ENCODE measurements at places on chromosomes 6 and 20.

DNA sequence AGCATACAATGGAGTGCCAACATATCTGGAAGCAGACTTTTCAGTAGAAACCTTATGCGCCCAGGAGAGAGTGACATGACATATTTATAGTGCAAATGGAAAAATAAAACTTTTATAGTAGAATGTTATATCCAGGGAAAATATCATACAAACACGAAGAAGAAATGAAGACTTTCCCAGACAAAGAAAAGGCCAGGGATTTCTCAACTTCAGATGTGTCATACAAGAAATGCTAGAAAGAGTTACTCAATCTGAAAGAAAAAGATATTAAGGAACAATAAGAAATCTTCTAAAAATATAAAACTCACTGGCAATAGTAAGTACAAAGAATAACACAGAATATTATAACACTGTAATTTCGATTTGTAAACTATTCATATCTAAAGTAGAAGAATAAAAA, 1269.3 kb downstream of the GRIK2 start:
- DNase-seq: no peak

DNA sequence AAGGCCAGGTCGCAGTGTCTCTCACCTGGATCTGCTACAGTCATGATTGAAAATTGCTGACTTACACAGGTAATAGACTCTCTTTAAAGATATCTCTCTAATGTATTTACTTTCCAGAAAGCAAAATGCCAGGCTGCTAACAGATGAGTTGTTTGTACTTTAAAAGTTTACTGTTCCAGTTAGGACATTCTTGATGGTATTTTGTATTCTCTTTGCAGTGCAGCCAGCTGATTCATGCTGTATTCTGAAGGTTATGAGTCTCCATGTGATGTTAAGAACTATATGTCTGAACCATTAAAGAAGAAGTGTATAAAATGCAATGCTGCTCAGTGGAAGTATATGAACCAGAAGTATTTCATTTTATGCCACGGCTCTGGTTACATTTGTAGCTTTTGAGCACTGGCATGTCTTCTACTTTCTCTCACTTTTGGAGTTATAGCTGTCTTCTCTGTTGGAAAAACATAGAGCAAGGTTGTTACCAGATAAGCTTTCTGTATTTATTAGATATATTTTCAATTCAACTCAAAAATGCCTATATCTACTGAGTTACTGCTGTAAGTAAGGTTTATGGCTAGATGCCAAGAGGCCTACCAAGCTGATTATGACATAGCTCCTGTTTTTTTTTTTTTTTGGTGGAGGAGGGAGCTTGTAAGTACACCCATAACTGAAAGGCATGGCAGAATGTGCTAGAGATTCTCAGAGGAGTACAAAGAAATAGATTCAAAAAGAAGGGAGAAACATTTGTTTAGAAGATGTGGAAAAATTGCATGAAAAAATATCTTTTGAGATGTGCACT, 130.5 kb upstream of the MAN1A1 start:
- DNase-seq: no peak

DNA sequence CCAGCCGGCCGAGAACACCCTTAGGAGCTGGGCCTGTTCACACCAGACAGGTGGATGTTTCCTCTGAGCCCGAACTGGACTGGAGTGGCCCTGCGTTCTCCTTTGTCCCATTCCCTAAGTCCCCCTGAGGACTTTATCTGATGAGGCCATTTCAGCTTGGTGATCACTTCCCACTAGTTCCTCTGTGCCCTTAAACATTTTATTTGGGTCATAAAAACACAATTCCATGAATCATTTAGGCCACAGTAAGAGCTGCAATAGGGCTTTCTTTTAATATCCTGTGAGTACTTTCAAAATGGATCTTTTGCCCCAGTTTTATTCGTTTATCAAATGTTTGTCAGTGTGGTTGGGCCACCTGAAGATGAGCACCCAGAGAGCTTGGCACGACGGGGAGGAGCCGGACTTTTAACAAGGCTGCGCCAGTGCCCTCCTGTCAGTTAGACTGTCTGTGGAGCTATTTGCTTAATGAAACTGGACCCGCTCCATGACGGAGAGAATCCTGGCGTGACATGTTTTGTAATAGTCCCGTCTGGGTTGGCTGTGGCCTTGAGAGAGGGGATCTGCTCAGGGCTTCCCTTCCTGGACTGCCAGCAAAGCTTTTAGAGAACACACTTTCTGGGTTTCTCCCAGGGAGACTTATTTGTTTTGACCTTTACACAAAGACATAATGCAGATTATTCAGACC, 53.5 kb downstream of the ZDHHC14 start:
- no peak for DNase-seq

- no peak for DNase-seq
Measured at GRCh38 chr20:37262505-37262904, 891 bp upstream of the GHRH start.

All from stimulated activated CD8-positive, alpha-beta memory T cell treated with anti-CD3 and anti-CD28 coated beads, Interleukin-2, amount 100 ng/mL, for 1 hour (primary cell).